ENCODE measurements at places on chromosomes 7 and 10. TPM values are rescaled to one million over a fixed set of nuclear protein-coding genes. Genes with fewer than 3 reads are reported as not detected.

- no peak for DNase-seq
These were observed 26.6 kb downstream of the FAM3C start for GRCh38 chr7:121369462-121369861.

GRCh38 chr10:16828114-16828568 lies 10.9 kb upstream of the RSU1 start:
- DNase-seq, result peak; percentile 61

DNA sequence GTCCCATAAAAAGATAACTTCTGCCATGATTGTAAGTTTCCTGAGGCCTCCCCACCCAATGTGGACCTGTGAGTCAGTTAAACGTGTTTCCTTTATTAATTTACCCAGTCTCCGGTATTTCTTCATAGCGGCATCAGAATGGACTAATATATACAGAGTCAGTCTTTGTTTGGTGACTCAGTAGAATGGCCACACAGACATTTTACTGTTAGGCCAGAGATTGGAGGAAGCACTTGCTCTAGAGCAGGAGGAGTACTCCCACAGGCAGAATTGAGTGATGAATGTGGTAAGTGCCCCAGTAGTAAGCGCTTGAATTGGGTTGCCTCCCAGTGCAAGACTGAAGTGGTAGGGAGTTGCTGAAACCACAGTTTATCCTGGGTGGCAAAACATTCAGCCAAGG lies 149.5 kb upstream of the SMIM30 start:
- DNase-seq, result no peak

DNA sequence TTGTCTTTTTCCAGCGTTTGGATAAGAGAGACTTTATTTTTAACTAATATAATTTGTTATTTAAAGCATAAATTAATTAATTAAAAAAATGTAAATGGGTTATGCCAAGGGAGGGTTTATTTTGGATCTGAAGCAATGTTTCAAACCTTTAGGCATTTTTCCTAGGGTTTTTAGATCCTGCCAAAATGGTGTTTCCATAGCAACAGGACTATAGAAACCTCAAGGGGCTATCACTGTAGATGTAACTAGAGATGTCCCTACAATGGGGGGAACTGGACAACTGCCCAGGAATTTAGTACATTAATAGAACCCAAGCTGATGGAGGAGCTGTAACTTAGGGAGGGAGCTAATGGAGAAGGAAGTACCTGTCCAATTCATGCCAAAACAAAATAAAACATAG lies 57.3 kb downstream of the SLC39A12 start:
- no peak for DNase-seq

DNA sequence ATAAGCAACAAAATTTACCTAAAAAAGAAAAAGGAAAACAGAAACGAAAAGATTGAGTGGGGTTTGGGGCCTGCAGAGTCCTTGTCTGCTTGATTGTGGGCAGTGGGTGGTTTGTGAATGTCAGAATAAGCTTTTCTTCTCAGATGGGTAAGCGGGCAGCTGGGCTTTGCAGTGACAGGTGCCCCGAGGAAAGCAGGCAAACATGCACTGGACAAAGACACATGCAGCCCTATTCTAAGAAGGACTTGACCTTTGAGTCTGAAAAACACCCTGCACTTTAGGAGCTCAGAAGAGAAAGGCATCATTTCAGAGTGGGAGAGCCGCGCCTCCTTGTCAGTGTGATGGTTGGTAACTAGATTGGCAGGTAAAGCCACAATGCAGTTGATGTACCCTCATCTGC lies 562.7 kb downstream of the PTPRN2 start:
- no peak for DNase-seq

GRCh38 chr7:80240265-80241025 lies 105.8 kb downstream of the GNAI1 start:
- no peak for DNase-seq

GRCh38 chr10:97842656-97843280 lies 6.9 kb upstream of the GOLGA7B start:
- no peak for DNase-seq

GRCh38 chr10:117884093-117884492 lies 162.6 kb downstream of the RAB11FIP2 start:
- DNase-seq, result no peak

GRCh38 chr7:1111156-1111555 lies 23.2 kb downstream of the GPER1 start:
- DNase-seq, result no peak

- DNase-seq, result peak; percentile 52
These were observed 219.3 kb upstream of the MKLN1 start for GRCh38 chr7:131108212-131108940.

The RBM17 gene
- 227 TPM for total RNA-seq

The LIPJ gene
- not detected for total RNA-seq

The STAG3 gene
- 33.3 TPM for total RNA-seq

The COL26A1 gene
- not detected for total RNA-seq

The WASHC2A gene
- 30.8 TPM for total RNA-seq

The FBXL15 gene
- total RNA-seq, result 12.9 TPM

The ZNF777 gene
- total RNA-seq, result 12.7 TPM

The DNAH11 gene
- 0.02 TPM for total RNA-seq

The ADARB2 gene
- total RNA-seq, result not detected

The ADAM22 gene
- 0.27 TPM for total RNA-seq

The FAM25C gene
- not detected for total RNA-seq

All from activated naive CD4-positive, alpha-beta T cell treated with anti-CD3 and anti-CD28 coated beads, Interleukin-2, amount 50 U/mL, for 72 hours (primary cell).